ENCODE measurements at places on chromosomes 13 and 19. TPM values are rescaled to one million over a fixed set of nuclear protein-coding genes. Genes with fewer than 3 reads are reported as not detected.
A peak's percentile ranks its signal among the peaks of the same experiment; 100 is the strongest.

KRTDAP gene
- total RNA-seq, result not detected

- no peaks in the 10 kb centered on the region for H3K36me3 ChIP-seq
- peaks cover 27% of the 10 kb centered on the region for H3K4me1 ChIP-seq
- no peak overlapping the region for H3K27ac ChIP-seq
- no peak overlapping the region for H3K4me3 ChIP-seq
- peak; percentile 77 for DNase-seq
- no peaks in the 10 kb centered on the region for H3K27me3 ChIP-seq
Observed at GRCh38 chr19:44689290-44690130, 9.4 kb upstream of the CEACAM16 start.

DNA sequence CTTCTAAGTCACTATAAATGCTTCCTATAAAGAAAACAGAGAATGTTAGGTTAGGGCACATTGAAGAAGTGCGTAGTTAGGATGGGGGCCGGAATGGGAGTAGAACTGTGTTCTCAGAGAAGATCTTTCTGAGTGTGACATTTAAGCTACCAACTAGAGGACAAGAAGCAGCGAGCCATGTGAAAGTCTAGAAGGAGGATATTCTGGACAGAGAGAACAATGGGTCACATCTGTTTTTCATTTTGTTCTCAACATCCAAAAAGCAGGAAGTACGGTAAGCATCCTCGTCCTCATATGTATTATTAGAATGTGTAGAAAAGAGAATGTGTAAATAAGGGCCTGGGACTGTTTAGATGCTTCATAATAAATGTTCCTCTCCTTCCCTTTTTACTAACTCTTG, 44.5 kb upstream of the PARP4 start:
- H3K4me1 ChIP-seq, result no peaks in the 10 kb centered on the region
- no peak overlapping the region for H3K4me3 ChIP-seq
- H3K27ac ChIP-seq, result no peak overlapping the region
- H3K36me3 ChIP-seq, result no peaks in the 10 kb centered on the region
- no peaks in the 10 kb centered on the region for H3K27me3 ChIP-seq
- no peak for DNase-seq

GRCh38 chr19:10260141-10260584, 8.1 kb downstream of the MRPL4 start:
- peaks cover 43% of the 10 kb centered on the region for H3K36me3 ChIP-seq
- no peak overlapping the region for H3K4me3 ChIP-seq
- DNase-seq, result no peak
- no peak overlapping the region for H3K27ac ChIP-seq
- no peaks in the 10 kb centered on the region for H3K27me3 ChIP-seq

DNA sequence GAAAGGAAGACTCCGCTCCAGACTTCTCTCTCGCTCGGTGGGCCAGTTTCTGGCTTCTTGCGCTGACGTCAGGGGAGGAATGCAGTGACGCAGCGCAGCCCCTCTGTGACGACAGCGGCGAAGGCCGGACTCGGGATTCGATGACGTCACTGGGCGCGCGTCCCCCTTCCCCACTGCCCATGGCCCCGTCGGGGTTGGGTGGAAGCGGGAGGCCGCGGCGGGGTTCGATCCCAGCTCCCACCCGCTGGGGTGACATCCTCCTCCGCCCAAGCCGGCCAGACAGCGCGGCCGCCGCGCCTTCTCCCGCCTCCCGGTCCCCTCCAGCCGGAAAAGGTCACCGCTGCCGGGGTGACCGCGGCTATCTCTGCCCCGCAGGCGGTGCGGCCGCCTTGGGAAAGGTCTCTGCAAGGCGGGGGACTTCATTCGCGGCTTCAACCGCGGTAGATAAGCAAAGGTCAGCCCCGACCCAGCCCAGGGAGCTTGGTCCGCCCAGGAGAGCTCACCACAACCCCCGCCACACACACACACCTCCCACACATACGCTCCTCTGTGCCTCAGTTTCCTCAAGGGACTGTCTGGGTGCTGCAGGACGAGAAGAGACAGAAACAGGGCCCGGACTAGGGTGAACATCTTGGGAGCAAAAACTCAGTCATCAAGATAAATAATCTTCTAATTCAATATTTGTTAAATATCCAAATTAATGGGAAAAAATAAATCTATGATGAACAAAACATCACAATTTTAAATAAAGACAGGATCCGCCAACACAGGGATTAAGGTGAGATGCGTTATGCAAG, 844 bp upstream of the RFX1 start:
- H3K4me1 ChIP-seq, result no peaks in the 10 kb centered on the region
- H3K27ac ChIP-seq, result peak overlapping the region; percentile 99
- no peak for DNase-seq

DNA sequence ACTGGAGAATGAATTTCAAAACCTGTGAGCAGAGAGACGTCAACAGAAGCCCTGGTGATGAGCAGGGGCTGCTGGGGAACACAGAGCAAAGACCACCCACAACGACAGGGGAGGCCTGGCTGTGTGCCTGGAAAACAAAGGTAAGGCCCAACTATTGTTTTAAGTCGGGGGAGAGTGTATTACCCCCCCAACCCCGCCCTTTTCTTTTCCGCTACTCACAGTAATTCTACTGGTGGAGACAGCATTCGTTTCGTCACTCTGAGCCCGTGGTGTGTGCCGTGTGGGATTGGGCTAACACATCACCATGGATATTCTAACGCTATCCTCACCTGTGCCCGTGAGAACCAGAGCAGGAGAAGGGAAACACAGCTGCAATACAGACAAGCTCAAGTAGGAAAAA, 18.6 kb upstream of the ADPRHL1 start:
- no peak for DNase-seq
- H3K4me3 ChIP-seq, result no peak overlapping the region
- no peaks in the 10 kb centered on the region for H3K27me3 ChIP-seq
- H3K4me1 ChIP-seq, result peaks cover 10% of the 10 kb centered on the region
- H3K36me3 ChIP-seq, result peaks cover 40% of the 10 kb centered on the region
- peak overlapping the region; percentile 60 for H3K27ac ChIP-seq

GRCh38 chr13:50969691-50970090, 60.1 kb downstream of the RNASEH2B start:
- no peaks in the 10 kb centered on the region for H3K4me1 ChIP-seq
- H3K27me3 ChIP-seq, result no peaks in the 10 kb centered on the region
- no peak overlapping the region for H3K27ac ChIP-seq
- no peak overlapping the region for H3K4me3 ChIP-seq
- no peak for DNase-seq

DNA sequence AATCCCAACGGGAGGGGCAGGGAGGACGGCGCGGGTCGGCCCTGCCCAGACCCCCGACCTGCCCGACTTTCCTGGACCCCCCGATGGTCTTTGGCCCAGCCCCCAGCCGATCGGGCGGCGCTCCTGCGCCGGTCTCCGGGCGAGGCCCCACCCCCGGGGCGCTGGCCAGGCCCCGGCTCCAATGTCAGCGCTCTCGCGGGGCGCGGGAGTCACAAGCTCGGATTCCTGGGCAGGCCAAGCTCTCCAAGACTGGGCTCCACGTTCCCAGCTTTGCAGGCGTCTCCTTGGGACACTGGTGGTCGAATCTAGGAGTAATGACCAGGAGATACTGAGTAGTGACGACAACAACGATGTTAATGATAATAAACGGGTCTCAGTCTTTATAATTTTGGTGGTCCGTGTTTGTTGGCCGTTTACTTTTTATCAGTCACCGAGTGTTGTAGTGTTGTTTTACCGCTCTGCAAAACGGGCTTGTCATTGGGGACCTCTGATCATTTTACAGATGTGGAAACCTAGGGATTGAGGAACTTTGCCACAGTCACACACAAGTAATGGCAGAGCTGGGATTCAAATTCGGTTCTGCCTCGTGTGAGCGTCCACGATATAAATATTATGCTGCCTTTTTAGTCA, 545 bp downstream of the RAD23A start:
- peaks cover 76% of the 10 kb centered on the region for H3K36me3 ChIP-seq
- peak overlapping the region; percentile 95 for H3K4me3 ChIP-seq

All from right atrium auricular region (tissue), 2 donors.